Activated CD8-positive, alpha-beta memory T cell treated with anti-CD3 and anti-CD28 coated beads, Interleukin-2, amount 50 U/mL, for 4 hours (primary cell): ENCODE measurements at places on chromosomes 13 and 19.

- no peak for DNase-seq
Observed at GRCh38 chr19:2385053-2385721, 25.1 kb downstream of the TMPRSS9 start.

GRCh38 chr19:17951157-17951989 lies 15.5 kb upstream of the KCNN1 start:
- DNase-seq: no peak

- DNase-seq: no peak
Observed at GRCh38 chr13:99955747-99956472, 15.7 kb downstream of the ZIC5 start.

GRCh38 chr19:1823539-1824251 lies 11.6 kb upstream of the ATP8B3 start:
- no peak for DNase-seq

DNA sequence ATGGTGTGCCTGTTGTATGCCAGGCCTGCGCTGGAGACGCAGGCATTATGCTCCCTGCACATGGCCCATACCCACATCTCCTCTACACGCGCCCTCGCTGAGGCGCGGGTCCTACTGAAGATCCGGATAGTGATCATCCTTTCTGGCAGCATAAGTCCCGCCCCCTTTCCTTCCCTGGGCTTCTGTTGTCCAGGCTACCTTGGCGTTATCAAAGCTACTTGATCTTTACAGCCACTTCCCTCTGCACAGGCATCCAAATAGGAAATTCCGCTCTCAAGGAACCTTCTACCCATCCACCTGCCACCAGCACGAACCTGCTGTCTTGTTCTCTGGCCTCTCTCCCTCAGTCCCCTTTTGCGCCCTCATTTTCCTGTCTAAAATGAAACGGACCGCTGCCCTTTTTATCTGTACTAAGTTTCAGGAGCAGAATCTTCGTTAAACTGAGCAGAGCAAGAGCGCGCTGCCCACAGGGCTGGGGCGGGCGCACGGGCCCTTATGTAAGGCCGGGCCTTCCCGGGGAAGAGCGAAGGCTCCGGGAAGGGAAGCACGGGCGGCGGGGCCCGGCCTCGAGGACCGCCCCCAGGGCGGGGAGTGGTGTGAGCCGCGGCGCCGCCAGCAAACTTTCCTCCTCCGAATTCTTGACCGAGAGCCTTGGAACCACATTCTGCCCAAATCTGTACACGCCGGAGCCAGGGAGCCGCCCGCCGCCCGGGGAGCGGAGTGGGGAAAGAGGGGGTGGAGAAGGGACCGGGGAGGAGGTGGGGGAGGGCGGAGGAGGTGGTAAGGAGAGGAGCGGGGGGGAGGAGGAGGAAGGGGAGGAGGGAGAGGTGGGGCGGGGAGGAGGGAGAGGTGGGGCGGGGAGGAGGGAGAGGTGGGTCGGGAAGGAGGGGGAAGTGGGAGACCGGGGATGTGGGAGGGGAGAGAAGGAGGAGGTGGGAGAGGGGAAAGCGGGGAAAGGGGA lies 920 bp upstream of the UBE2L5 start:
- peak; percentile 39 for DNase-seq

GRCh38 chr13:88651531-88651930 lies 980.4 kb downstream of the SLITRK5 start:
- DNase-seq: no peak

- no peak for DNase-seq
Observed at GRCh38 chr13:41411522-41411921, 45.8 kb upstream of the RGCC start.

- DNase-seq: no peak
Observed at GRCh38 chr13:97295283-97296182, 73.4 kb downstream of the MBNL2 start.

GRCh38 chr13:59145381-59145780 lies 1018.3 kb downstream of the DIAPH3 start:
- no peak for DNase-seq

DNA sequence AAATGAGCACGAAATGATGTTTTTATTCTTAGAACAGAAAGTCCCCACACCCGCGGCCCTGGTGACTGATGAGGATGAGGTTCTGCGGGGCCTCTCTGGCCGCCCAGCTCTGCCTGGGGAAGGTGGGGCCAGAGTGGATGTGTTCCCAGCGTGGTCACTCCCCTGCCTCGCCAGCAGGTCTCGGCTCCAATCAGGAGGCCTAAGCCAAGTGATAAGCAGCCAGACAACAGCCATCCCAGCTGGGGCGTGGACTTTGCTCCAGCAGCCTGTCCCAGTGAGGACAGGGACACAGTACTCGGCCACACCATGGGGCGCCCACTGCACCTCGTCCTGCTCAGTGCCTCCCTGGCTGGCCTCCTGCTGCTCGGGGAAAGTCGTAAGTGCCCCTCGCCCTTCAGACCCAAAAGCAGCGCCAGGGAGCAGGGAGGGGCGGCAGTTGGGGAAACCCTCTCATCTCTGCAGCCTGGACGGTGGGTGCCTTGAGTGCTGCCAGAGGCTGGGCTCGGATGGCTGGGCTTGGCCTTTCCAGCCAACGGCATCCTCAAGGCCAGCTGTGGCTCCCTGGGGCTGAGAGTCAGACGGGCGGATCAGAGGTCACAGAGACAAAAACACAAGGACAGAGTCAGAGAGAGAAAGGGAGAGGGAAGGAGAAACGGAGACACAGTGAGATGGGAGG lies at the start of gene F10:
Gene F10 (plus strand): TSS at position 250 of the 676 bp plus-strand sequence. CDS start 57 bp downstream, at position 307.
- no peak for DNase-seq

GRCh38 chr19:45598267-45599001 lies 3.6 kb downstream of the GPR4 start:
- DNase-seq: no peak

- no peak for DNase-seq
Observed at GRCh38 chr13:111282425-111282824, 38.0 kb upstream of the TEX29 start.

DNA sequence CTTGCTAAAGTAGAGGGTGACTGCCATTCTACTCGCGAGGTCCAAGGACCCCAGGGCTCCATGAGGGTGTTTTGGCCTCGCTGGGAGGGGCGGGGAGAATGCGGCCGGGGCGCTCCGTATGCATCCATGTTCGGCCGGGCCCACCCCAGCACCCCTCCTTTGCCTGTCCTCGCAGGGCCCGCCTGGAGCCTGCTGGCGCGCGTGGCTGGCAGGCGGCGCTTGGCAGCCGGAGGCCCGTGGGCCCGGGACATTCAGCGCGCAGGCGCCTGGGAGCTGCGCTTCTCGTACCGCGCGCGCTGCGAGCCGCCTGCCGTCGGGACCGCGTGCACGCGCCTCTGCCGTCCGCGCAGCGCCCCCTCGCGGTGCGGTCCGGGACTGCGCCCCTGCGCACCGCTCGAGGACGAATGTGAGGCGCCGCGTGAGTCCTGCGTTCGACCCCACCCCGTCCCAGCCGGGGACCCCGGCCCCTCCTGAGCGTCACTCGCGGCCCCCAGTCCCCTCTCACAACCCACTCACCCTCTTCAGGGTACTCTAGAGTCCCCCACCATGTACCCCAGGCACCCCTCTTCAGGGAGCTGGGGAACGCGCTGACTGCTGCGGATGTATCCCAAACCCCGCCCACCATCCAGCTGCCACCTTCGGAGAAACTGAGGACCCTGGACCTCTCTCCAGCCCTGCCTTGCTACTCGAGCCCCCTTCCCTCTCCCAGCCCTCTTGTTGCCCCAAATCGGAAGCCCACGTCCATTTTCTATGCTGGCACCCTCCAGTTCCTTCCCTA lies 4.1 kb downstream of the DLL3 start:
- DNase-seq: peak; percentile 74

- no peak for DNase-seq
Observed at GRCh38 chr19:8566855-8567254, 10.4 kb downstream of the MYO1F start.

DNA sequence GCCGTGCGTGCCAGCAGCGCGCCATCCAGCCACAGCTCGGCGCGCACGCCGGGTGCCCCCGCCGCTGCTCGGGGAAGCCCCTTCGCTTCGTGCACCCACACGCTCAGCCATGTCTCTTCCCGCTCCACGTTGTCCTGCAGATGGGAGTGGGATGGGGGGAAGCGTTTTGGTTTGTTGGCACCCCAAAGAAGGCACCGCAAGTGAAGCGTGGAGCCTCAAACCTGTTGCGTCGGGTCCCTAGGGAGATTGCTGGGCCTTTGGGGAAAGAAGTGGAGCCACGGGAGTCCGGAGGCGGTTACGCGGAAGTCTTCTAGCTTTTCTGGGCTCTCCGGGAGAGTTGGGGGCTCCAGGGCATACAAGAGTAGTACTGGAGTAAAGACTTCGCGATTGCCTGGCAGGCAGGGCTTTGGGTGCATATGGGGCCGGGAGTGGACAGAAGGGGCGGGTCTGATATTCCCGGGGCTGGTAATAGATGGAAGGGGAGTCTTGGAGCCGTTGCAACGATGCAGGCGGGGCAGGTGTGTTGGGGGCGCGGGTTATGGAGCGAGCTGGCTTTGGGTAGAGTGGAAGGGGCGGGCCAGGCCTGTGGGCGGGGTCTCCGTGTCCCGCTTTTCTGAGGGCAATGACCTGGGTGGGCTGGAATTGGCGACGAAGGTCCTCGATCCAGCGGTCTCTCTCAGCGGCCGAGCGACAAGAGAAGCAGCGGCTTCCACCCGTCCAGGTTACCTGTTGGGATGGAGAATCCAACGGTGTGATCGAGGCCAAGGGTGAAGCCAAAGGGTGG lies 6.5 kb downstream of the RASAL3 start:
- DNase-seq: no peak

DNA sequence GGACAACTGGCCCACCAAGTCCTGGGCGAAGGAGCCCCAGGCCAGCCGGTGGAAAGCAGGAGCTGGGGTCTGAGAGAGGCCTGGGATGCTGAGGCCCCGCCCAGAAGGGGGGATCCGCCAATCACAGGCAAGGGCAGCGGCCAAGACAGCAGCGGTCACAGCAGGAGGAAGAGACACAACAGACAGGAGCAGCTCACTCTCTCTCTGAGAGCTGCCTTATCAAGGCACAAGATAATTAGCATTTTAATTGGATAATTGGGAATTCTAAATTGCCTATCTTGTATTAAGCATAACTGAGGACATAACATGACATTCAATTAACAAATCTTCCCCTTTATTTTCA lies 46.2 kb downstream of the CEBPG start:
- no peak for DNase-seq

DNA sequence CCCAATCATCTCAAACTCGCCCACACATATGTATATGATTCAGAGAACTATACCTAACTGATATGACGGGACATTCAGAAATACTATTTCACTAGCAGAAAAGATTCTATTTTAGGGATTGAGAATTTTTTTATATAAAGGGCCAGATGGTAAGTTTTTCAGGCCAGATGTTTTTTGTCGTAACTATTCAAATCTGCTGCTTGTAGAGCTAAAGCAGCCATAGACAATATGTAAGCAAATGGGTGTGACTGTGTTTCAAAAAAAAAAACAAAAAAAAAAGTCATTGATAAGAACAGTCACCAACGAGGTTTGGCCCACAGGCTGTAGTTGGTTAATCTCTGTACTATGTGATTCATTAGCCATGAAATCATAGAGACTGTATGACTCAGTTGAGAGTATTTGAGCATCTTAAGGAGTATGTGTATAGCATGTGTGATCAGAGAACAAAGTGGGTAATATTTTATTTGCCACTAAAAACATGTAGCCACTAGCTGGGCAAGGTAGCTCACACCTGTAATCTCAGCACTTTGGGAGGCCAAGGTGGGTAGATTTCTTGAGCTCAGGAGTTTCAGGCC lies 2724.7 kb downstream of the PCDH9 start:
- no peak for DNase-seq

GRCh38 chr13:46615888-46616531 lies 63.0 kb downstream of the LRCH1 start:
- DNase-seq: no peak

- no peak for DNase-seq
Observed at GRCh38 chr19:7766535-7766934, 3.5 kb downstream of the CLEC4M start.

- peak; percentile 25 for DNase-seq
Observed at GRCh38 chr13:30618186-30618929, 638 bp downstream of the USPL1 start.

DNA sequence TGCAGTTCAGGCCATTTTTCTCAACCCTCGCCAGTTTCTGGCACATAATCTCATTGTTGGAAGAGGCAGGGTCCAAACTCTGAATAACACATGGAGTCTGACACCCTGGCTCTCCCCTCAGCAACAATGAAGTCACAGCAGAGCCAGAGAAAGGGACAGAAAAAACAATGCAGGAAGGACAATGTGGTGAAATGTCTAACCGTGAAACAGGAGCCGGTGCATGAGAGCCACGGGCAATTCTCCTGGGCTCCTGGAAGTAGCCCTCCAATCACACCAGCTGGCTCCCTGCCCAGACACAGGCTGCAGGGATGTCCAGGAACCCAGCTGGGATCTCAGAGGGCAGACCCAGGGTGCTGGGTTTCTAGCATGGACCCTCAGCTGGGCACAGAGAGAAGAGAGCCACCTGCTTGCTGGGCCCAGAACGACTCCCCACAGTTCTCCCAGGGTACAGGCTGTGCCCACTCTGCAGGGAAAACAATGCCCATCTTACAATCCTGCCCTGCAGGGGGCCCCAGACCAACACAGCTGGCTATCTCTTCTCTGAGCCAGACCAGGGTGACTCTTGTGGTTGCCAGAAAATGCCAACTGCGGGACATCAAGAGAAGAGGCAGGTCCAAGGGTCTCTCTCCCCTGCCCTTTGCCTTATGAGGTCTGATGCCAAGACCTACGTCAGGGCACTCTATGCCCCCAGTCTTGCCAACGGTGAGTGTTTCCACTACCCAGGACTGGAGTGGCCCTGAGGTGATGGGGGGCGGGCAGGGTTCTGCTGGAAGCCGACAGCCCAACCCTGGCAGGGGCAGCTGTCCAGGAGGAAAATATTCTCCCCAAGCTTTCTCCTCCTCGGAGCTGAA lies 64.5 kb downstream of the CEBPG start:
- DNase-seq: no peak

DNA sequence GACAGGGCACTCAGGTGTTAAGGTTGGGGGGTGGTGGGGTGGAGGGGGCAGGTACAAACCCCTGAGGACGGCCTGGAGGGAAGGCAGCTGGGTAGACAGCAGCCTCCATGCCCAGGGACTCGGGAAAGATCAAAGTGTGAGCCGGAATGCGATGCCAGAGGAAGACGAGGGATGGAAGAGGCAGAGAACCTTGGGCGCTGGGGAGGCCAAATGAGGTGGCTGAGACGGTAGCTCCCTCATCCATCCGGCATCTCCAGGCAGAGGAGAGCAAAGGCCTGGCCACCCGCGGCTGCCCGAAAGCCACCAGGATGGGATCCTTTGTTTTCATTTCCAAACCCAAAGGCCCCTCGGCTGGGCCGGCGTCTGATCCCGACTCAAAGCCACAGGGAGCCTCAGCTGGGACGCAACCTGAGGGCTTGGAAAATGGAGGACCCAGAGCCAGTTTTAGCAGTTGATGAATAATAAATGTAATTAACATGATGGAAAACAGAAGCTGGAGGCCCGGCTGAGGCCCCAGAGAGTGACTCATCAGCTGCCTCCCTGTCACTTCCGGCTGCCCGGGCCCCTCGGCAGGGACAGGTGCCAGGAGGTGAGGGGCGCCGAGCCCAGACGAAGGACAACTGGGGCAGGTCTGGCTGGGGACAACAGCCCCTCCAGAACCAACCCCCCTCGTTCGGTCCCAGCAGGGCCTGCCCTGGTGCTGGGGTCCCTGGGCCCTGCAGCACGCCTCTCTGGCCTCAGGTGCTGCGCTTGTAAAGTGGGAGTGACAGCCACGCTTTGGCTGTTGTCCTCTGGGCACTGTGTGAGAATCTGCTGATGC lies 61.6 kb downstream of the CEBPG start:
- no peak for DNase-seq
